ENCODE measurements at places on chromosomes 7 and 10.

DNA sequence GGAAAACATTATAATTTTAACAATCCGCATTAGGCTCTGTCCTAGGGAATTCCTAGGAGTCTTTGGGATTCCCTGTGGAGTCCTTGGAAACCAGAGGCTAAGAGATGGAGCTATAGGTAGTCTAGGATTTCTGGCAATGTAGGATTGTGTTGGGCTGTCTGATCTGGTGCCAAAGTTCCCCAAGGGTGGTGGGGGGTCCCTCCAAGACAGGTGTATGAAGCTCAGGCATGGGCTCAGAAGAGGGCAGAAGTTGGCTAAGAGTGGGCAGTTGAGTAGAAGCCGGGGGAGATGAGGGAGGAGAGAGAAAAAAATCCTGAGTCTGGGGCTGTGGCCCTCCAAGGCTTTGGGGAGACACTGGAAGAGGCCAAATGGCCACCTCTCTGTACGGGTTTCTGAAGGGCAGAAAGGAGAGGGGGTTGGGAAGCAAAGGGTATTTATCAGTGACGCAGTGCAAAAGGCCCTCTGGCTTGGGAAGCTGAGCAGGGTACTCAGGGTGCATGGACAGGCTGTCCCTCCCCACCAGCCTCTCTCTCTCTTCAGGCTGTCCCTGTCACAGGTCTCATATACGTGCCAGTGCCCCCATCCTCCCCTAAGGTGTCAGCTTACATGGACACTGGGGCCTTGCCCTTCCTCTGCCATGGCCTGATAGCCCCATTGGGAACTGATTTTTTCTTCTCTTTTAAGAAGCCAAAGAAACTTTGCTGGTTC lies 929 bp downstream of the HOXA6 start:
- DNase-seq, result no peak

DNA sequence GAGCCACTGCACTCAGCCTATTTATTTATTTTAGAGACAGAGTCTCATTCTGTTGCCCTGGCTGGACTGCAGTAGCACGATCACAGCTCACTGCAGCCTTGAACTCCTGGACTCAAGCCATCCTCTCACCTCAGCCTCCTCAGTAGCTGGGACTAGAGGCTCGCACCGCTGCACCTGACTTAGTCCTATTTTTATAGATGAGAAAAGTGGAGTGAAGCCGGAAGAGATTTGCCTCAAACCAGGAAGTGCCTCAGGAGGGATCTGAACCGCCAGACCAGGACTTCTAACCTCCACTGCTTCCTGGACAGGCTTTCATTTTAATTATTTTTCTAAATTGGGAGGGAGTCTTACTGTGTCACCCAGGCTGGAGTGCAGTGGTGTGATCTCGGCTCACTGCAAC lies 17.5 kb upstream of the CLIP2 start:
- peak; percentile 55 for DNase-seq

- no peak for DNase-seq
Observed at GRCh38 chr7:3573151-3573550, 272.1 kb downstream of the SDK1 start.

- peak; percentile 53 for DNase-seq
Observed at GRCh38 chr7:36473454-36474282, 84.0 kb downstream of the ANLN start.

DNA sequence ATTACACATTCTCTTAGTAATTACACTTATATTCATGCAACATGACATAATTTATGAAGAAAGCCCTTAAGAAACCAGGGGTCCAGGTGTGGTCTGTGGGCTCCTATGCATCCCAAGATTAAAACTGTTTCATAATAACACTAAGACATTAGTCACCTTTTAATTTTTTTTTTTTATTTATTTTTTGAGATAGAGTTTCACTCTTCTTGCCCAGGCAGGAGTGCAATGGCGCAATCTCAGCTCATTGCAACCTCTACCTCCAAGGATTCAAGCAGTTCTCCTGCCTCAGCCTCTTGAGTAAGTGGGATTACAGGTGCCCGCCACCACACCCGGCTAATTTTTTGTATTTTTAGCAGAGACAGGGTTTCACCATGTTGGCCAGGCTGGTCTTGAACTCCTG lies 12.5 kb downstream of the GDI2 start:
- no peak for DNase-seq

DNA sequence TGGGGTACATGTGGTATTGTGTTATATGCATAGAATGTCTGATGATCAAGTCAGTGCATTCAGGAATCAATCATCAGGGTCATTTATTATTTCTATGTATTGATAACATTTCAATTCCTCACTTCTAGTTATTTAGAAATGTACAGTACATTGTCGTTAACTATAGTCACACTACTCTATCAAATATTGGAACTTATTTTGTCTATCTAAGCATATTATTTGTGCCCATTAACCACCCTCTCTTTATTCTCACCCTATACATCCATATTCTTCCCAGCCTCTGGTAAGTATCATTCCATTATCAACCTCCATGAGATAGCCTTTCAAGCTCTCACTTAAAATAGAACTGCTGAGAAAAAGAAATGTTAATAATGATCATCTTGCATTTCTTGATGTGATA lies 596.5 kb upstream of the POT1 start:
- no peak for DNase-seq

- DNase-seq, result no peak
Observed at GRCh38 chr7:155698633-155699032, 54.2 kb downstream of the RBM33 start.

DNA sequence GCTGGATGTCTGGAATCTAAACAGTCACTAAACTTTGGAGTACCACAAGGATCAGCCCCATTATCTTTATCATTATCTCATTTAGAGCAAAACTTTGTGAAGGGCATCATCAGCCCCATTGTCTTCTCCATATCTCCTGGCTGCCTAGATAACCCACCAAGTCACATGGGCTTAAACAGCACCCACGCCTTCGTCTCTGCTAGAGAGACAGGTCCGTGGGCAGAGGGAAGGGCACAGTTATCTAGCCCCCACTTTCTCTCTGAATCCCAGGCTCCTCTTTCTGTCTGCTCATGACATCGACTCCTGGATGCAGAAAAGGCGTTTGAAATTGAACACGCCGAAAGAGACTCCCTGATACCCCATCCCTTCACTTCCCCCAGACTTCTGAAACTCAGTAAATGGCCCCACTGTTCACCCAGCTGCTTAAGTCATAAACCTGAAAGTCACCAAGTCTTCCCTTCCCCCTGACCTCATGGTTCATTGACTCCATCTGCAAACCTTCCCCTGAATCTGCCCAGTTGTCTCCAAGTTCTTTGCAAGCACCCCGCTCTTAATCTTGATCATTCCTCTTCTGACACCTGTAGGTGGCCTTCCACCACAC lies 20.9 kb upstream of the PARD3 start:
- no peak for DNase-seq

GRCh38 chr10:71116426-71116825 lies 95.9 kb upstream of the UNC5B start:
- DNase-seq, result no peak

- no peak for DNase-seq
Observed at GRCh38 chr7:38296059-38296857, 22.8 kb upstream of the TARP start.

DNA sequence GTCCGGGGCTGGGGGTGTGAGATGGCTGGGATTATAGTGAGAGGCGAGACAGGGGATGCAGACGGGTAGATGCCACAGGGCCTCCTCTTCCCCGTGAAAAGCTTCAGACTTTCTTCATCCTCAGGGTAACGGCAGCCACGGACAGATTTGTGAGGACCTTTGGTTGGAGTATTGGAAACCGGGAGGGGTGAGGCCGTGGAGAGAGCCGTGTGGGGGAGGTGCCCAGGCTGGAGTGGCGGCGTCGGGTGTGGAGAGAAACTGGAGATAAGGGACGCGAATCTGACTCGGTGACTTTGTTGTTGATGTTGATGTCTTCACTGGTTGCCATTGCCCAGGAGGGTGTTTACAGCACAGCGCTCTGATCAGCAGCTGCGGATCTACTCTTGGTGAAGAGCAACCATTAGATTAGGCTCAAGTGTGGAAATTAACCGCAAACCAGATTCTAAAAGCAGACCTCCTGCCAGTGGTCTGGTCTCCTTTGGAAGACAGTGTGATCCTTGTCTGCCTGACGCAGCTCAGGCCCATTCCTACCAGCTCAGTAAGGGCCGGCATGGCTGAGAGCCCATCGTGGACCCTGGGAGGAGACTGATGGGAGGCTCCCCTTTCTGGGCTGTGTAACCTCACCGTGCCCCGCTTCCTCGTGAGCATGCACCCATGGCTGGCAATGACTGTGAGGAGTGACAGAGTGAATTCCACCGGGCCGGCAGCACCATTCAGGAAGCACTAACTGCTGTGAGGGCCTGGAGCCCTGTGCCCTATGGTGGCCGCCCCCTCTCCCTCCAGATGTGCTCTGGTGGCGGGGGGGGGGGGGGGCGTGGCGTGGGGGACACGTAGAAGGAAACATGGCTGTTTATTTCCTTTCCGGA lies 90.3 kb downstream of the INPP5A start:
- DNase-seq, result no peak

DNA sequence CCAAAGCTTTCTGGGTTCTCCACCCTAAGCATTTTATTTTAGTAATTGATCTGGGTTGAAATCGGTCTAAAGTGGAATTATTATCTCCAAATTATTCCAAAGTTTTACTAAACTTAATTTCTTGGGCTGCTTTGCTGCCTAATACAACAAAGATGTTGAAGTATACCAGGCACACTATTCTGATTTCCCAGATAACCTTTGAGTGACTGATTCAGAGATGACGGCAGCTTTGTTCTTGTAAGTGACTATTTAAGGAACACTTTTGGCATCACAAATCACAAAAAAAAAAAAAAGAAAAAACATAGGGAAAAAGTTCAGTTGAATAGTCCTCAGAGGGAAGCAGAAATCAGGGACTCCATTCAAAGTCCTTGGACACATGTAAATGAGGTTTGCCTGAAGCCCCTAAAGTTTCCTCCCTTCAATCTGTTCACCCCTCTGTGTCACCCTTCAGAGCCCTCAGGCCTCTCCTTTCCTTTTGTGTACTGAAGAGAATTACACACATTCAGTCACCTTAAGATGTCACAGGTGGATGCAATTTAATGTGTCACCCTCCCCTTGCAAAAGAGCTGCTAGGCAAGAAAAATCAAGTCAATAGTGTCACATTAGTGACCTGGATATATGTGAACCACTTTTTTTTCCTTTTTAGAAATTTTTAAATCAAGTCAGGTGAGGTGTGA lies 81.5 kb downstream of the RTKN2 start:
- no peak for DNase-seq

GRCh38 chr7:45922810-45923209 lies 1.7 kb upstream of the IGFBP3 start:
- DNase-seq, result no peak

DNA sequence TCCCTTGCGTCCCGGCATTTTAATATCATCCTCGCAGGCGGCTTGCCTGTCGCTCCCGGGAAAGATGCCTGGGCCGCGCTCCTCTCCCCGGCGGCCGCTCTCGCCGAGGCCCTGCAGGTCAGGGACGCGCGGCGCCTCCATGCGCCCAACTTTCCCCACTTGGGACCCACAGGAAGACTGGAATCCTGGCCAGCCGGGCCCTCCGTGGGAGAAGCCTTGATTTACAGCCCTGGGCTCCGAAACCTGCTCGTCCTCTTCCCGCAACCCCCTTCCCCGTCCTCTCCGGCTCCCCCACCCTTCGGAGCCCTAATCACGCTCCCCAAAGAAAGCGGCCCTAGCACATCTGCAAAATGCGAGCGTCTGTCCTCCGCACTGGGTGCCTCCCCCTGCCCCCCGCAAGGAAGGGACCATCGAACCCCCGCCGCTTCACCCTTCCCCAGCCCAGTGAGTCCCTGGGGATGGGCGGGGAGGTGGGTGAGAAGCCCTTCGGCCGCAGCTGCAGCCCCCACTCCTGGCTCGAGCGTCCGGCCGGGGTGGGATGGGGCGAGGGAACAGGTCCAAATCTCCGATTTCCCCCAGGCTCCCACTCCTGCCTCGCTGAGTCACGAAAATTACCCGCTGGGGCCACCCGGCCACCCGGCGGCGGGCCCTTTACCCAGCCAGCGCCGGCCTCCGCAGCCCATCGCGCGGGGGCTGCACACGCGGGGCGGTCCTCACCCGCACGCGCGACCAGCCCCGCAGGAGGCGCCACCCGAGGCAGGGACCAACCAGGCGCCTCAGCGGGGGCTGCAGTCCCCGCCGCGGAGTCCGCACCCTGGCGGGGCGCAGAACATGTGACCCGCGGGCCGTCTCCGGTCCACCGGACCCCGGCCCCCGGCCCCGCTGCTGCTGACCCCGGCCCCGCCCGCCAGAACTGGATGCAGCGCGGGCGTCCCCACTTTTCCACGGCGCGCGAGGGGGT lies 695 bp downstream of the HSPA12A start:
- DNase-seq, result no peak

- DNase-seq, result no peak
Observed at GRCh38 chr7:44080118-44080517, 2.2 kb downstream of the POLM start.

DNA sequence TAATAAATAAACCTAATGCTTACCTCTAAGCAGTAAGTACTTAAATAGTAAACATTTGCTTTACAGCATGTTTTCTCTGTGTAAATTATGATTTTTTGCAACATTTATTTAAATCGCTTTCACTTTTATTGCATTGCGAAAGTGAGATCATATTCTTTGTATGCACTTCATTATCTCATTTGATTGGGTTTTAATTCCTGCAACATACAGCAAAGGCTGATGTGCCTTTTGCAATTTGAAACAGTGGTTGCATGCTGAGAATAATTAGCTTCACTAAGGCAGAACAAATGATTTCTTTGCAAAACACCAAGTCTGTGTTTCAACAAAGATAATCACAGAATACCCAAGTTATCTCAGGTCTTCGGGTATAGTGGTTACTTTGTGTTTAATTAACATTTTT lies 16.3 kb upstream of the THSD7A start:
- no peak for DNase-seq

DNA sequence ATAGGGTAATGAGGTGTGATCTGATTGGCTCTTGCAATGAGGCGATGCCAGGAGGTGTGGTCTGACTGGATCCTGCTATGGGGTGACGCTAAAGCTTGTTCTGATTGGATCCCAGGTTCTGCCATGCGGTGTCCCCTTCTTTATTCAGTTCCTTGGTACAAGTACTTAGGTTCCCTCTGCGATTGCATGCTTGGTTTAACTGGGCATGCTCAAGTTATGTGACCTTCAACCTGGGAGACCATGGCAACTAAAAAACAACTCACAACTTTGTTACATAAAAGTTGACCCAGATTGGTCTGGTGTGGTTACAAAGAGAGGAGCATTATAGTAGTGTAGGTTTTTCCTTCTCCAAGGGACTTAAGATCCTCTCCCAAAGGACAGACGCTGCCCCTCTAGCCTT lies 49.5 kb upstream of the DNAJC1 start:
- DNase-seq, result no peak

DNA sequence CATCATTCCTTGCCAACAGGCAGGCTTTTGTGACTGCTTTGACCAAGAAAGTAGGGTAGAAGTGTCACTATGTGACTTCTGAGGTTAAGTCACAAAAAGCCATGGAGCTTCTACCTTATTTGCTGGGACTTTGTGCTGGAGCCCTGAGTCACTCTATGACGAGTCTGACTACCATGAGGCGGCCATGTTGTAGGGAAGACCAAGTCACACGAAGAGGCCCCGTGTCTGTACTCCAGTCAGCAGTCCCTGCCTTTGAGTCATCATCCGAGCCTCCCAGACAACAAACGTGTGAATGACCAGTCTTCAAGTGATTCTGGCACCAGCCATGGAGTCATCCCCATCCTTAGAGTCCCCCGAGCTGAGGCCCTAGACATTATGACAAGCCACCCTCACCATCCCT lies 3.5 kb upstream of the MYL10 start:
- no peak for DNase-seq

- DNase-seq, result no peak
Observed at GRCh38 chr10:70932392-70933196, 44.2 kb upstream of the PCBD1 start.

- DNase-seq, result no peak
Observed at GRCh38 chr10:2953495-2953894, 113.9 kb upstream of the PFKP start.

- DNase-seq, result no peak
Observed at GRCh38 chr7:25495342-25496250, 267.3 kb upstream of the NPVF start.

Measured in GDM1 (cell line).